ENCODE measurements at places on chromosomes 1 and 21.

- no peak for DNase-seq
Observed at GRCh38 chr1:241202401-241202800, 154.6 kb downstream of the RGS7 start.

DNA sequence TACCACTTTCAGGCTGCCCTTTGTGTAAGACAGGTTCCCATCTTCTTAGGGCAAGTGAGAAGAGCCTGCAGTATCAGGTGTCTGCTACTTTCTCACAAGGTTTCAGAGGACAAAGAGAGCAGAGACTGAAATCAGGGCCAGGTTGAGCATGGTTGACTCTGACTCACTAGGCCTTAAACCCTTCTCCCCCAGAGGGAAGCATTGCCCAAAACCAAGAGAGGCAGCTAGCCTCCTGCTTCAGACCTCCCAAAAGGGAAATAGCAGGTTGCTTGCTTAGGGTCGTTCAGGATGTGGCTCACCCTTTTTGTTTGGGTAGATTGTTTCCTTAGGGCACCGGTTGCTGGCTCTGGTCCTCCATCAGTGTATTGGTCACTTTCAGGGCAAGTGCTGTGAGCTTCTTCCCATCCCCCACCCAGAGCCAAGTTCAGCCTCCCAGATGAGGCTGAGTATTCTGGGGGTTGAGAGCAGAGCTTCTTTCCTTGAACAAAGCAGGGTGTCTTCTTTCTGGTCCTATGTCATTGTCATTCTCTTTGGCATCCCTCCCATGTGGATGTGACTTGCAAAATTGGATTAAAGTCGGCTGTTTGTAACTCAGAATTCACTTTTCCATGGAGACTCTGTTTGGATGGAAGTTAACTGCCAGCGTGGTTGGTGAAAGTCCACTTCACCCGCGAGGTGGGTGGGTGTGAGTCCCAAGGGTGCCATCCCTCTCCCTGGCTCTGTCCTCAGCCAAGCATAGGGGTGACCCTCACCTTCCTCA, 55.5 kb upstream of the GALNT2 start:
- DNase-seq = no peak

DNA sequence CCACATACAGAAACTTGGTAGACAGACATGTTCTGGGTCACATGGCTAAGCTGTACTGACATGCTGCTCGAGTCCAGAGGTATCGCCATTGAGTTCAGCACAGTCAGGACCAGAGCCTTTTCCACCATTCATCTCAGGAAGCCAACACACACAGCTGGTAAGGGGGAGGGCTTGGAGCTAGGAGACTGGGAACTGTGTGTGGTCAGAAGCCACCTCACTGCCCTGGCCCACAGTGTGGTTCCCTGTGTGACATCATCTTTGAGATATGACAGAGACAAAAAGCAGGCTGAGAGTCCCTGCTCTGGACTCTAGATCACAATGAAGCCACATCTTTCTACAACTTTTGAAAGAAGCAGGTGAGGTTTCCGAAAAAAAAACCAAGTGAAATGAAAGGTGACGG, 107.2 kb downstream of the SIM2 start:
- DNase-seq = no peak

DNA sequence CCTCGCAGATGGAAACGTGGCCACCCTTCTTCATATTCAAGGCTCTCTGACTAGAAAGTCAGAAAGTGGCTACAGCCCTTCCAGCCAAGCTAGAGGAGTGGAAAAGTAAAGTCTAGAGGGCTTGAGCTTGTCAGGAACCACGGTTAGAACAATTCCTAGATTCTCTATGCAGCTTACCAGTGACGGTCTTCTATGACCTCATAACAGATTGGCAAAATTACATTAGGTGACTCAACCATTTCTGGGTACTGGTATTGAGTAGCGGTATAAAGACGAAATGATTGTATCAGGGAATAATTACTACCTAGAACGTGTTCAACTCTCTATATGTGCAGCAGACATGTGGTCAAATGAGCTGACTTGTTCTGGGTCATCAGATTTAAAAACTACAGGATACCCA, 155.0 kb upstream of the RUNX1 start:
- DNase-seq = no peak

- no peak for DNase-seq
Observed at GRCh38 chr21:42350318-42350910, 380 bp downstream of the TFF2 start.

DNA sequence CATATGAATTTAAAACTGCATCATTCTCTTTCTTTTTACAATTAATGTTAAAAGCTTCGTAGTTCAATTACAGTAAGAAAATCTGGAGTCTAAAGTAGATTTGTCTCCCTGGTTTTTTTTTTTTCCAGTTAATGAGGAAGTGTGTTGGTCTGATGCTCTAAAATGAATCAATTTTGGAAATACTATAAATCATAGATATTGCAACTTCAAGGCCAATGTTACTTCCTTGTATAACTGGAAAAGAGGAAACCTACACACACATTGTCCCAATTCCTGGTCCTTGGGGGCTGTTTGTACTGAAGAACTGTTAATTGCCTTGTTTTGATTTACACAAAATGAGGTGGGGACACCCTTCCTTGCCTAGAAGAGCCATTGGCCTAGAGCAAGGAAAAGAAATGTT, 107.2 kb downstream of the RGS2 start:
- no peak for DNase-seq

DNA sequence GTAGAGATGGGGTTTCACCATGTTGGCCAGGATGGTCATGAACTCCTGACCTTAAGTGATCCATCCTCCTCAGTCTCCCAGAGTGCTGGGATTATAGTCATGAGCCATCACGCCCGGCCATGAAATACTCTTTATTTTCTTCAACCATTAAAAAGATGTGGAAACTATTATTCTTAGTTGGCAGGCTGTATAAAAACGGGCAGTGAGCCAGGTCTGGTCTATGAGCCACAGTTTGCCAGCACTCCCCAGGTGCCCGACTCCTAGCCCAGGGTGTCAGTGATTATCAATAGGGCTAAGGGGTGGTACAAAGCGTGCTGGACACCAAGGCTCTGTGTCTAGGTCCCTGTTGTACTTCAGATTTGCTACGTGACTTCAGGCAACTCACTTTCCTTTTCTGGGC, 3.7 kb upstream of the TMEM61 start:
- no peak for DNase-seq

DNA sequence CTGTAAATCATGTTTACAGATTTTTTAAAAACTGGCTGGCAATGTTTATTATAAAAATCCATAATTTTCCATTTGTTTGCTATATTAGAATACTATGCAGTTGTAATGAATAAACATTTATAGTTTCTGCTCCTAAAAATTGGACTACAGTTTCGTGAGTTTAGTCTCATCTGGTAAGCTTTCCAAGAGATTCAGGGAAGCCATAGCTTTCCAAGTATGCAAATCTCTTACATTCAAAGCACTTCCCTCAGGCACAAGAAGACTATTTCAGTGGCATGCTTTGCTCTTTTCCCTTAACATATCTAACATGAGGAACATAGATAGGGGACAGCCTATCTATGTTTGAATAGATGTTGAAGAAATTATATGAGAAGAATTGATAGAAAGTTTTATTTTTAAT, 77.2 kb downstream of the ADGRL2 start:
- no peak for DNase-seq

DNA sequence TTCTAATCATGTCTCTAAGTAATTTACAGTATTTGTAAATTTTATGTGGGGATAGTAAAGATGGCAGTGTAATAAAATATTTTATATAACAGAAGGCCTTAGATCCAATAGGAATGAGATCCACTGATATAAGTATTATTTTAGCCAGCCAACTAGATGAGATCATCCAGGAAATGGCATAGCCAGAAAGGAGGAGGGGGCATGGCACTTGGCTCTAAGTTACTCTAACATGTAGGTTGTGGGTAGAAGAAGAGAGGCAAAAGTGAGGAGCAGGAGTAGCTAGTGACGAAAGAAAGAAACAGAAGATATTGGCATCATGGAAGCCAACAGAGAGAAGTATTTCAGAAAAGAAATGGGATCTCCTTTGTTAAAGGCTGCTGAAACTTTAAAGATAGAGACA, 426.1 kb downstream of the PTPRC start:
- no peak for DNase-seq

- no peak for DNase-seq
Observed at GRCh38 chr1:25208561-25209222, 23.6 kb downstream of the SYF2 start.

- no peak for DNase-seq
Observed at GRCh38 chr1:55179177-55179835, 35.9 kb downstream of the USP24 start.

DNA sequence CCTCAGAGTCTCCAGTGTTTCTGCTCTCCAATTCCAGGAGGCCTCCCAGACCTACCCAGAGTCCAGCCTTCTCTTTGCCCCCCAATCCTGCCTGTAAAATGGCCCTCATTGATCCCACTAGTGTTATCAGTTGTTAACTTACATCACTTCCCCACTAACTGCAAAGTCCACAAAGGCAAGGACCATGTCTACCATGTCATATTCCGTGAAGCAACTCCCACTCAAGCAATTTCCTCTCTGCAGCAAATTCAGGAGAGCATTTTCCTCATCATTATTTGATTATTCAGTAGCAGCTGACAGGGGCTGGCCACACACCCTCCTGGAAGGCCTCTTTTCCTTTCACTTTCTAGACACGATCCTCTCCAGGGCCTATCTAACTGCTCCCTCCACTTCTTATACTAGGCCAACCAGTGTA, 153.5 kb downstream of the RERE start:
- DNase-seq = no peak

DNA sequence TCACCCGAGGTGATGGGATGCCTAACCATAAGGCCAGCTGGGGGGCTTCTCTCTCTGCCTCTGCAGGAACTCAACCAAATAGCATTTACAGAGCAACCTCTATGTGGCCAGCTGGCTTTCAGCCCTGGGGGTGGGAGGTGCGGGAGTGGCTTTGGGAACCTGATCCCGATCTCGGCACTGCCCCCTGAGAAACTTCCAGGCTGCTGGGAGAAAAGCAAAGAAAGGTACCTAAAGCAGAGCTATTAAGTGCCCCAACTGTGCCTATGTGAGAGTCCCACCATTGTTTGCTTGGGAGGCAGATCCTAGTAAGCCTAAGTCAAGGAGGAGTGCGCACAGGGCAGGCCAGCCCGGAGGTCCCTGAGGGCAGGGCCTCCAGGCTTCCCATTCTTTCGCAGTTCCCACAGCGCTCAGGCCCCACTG, 7.0 kb downstream of the KRTCAP2 start:
- DNase-seq = no peak
